ENCODE measurements at places on chromosomes 13 and 19. TPM values are rescaled to one million over a fixed set of nuclear protein-coding genes. Genes with fewer than 3 reads are reported as not detected.

DNA sequence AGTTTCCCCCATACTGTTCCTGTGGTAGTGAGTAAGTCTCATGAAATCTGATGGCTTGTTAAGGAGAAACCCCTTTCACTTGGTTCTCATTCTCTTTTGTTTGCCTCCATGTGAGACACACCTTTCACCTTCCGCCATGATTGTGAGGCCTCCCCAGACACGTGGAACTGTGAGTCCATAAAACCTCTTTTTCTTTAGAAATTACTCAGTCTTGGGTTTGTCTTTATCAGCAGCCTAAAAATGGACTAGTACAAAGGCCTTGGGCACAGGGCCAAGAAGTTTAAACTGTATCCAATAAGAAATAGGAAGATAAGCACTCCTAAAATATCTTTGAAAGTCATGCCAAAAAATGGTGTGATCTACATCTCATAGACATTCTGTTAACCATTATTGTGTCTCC is 176.9 kb downstream of the TBC1D4 start:
- no peaks in the 10 kb centered on the region for H3K4me1 ChIP-seq
- DNase-seq: no peak
- H3K4me3 ChIP-seq: no peak overlapping the region
- H3K27ac ChIP-seq: no peak overlapping the region
- no peaks in the 10 kb centered on the region for H3K36me3 ChIP-seq

Gene BRME1
- 7.2 TPM for total RNA-seq

Gene PSG4
- not detected for total RNA-seq

Gene LRG1
- 1.3 TPM for total RNA-seq

Gene ZNF90
- 2.8 TPM for total RNA-seq

- no peak overlapping the region for H3K27ac ChIP-seq
- H3K27me3 ChIP-seq: no peaks in the 10 kb centered on the region
- no peaks in the 10 kb centered on the region for H3K36me3 ChIP-seq
- no peak overlapping the region for H3K4me3 ChIP-seq
- H3K4me1 ChIP-seq: no peaks in the 10 kb centered on the region
- no peak for DNase-seq
Observed at GRCh38 chr13:65966991-65967451, 1263.1 kb downstream of the PCDH9 start.

DNA sequence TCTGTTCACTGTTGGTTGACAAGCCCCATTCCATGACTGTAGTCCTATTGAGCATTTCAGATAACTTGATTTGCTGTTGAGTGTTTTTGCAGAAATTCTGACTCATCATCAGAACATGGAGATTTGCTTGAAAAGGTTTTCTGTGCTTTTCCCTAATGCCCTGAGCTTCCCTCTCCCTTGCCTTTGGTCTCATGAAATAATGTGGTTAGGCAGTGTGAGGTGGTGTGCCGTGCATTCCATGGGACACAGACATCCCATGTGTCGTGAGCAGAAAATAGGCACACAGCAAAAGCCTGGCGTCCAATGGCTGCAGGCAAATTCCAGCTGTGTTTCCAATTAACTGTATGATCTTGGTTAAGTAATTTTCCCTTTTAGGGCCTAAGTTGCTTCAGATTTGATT is 197.4 kb downstream of the DLEU7 start:
- no peak for DNase-seq
- no peaks in the 10 kb centered on the region for H3K36me3 ChIP-seq
- no peaks in the 10 kb centered on the region for H3K4me1 ChIP-seq
- no peak overlapping the region for H3K4me3 ChIP-seq

Gene ZNF724
- total RNA-seq: 13.3 TPM

- H3K4me1 ChIP-seq: peaks cover 5% of the 10 kb centered on the region
- DNase-seq: no peak
- peaks cover 58% of the 10 kb centered on the region for H3K36me3 ChIP-seq
- no peaks in the 10 kb centered on the region for H3K27me3 ChIP-seq
Observed at GRCh38 chr19:47144630-47145029, 14.0 kb downstream of the SAE1 start.

GRCh38 chr13:67857581-67858310 is 627.6 kb upstream of the PCDH9 start:
- no peaks in the 10 kb centered on the region for H3K27me3 ChIP-seq
- no peaks in the 10 kb centered on the region for H3K36me3 ChIP-seq
- no peaks in the 10 kb centered on the region for H3K4me1 ChIP-seq
- DNase-seq: no peak

- no peak overlapping the region for H3K4me3 ChIP-seq
- no peaks in the 10 kb centered on the region for H3K36me3 ChIP-seq
- no peak overlapping the region for H3K27ac ChIP-seq
- no peak for DNase-seq
- H3K27me3 ChIP-seq: peaks cover 4% of the 10 kb centered on the region
- H3K4me1 ChIP-seq: peaks cover 12% of the 10 kb centered on the region
Observed at GRCh38 chr13:111634410-111634809, 314.0 kb downstream of the TEX29 start.

- H3K27ac ChIP-seq: peak overlapping the region; percentile 3
- no peak for DNase-seq
- peaks cover 35% of the 10 kb centered on the region for H3K4me1 ChIP-seq
- peaks cover 32% of the 10 kb centered on the region for H3K36me3 ChIP-seq
- no peak overlapping the region for H3K4me3 ChIP-seq
- H3K27me3 ChIP-seq: no peaks in the 10 kb centered on the region
Observed at GRCh38 chr19:13881692-13882418, 4.9 kb downstream of the NANOS3 start.

- peaks cover 42% of the 10 kb centered on the region for H3K4me1 ChIP-seq
- peaks cover 13% of the 10 kb centered on the region for H3K36me3 ChIP-seq
- no peak overlapping the region for H3K27ac ChIP-seq
- peak overlapping the region; percentile 49 for H3K4me3 ChIP-seq
- peaks cover 40% of the 10 kb centered on the region for H3K27me3 ChIP-seq
- DNase-seq: no peak
Observed at GRCh38 chr19:41352279-41352608, 1.5 kb downstream of the TGFB1 start.
